ENCODE measurements at places on chromosomes 1 and 21.

DNA sequence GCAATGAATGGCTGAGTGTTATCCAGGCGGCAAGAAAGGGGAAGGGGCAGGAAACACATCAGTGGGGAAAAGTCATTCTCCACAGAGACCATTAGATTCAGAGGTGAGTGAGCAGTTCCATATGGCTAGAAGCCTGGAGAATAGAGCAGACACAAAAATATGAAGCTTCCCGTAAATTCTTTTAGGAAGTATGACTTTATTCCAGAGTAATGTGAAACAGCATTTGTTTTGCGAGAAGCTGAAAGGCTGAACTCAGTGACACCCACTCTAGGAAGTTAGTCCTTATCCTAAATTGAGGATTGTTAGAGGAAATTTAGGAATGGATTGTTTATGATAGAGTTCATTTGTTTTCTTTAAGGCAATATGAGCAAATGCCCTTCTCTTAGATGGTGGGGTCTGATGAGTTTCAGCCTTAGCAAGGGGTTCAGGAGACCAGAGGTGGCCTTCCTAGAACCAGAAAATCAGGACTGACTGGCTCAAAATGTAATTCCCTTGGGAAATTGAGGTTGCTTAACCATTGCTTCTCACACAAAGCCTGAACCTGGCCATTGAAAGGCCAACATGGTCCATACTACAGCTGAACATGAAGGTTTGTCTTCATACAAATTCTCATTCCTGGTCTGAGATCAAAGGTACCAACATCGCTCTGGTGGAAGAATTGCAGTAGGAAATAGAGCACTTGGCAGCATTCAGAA, 167.5 kb downstream of the TPR start:
- DNase-seq = peak; percentile 68

DNA sequence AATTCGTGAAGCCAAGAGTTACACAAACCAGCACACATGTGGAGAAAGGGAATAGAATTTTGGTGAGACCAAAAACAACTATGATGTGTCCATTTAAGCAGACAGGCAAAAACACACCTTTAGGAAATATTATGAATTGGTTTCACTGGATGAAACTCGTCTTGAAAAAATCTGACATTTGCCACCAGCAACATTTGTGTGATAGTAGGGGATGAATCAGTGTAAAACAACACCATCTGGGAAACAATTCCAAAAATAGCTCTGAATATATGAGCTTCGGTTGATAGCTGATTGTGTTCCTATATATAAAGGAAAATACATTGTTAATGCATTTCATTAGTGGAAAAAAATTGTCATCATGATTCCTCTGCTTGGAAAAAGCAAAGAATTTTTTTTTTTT, 327.8 kb downstream of the PAPPA2 start:
- peak; percentile 5 for DNase-seq

DNA sequence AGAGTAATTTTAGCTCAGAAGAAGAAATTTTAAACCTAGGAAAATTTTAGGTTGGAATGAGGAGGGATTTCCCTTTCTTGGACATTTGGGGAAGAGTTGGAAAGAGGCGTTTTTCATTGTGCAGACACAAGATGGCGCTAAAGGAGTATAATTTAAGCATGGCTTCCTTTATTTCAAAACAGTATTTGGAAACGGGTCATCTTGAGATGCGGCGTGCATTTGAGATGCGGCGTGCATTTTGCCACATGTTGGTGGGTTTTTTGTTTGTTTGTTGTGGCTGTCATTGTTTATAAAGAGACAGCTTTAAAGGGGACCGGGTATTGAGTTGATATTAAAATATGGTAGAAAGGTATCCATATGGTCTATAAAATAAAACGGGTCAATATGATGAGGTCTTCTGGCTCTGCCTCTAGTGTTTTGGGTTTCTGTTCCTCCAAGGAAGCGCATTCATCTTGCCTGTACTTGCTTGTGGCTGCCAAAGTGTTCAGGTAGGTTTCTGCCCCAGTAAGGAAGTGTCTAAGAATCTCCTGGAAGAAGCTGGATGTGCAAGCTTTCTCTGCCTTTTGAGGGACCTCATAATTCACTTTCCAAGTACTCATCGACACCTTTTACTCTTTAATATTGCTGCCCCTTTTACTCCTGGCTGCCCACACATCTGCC, 210.3 kb downstream of the SLC35F3 start:
- DNase-seq = peak; percentile 68

DNA sequence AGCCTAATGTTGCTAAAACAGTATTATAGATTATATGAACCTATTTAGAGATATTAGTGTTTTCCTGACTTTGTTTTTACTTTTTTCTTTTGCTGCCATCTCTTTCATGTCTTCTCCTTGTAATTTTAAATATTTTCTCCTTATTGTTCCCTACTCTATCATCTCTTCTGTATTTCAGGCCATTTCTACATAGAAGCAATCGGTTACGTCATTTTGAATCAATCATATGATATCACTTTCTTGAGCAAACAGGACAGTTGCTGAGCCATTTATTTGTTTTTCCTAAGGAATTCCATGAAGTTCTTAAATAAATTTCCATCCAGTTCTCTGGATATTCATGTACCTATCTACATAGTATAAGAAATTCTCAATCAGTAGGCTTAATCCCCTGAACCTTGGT, 287.2 kb downstream of the NUF2 start:
- no peak for DNase-seq

GRCh38 chr1:180163041-180163440, 8.4 kb downstream of the QSOX1 start:
- no peak for DNase-seq

DNA sequence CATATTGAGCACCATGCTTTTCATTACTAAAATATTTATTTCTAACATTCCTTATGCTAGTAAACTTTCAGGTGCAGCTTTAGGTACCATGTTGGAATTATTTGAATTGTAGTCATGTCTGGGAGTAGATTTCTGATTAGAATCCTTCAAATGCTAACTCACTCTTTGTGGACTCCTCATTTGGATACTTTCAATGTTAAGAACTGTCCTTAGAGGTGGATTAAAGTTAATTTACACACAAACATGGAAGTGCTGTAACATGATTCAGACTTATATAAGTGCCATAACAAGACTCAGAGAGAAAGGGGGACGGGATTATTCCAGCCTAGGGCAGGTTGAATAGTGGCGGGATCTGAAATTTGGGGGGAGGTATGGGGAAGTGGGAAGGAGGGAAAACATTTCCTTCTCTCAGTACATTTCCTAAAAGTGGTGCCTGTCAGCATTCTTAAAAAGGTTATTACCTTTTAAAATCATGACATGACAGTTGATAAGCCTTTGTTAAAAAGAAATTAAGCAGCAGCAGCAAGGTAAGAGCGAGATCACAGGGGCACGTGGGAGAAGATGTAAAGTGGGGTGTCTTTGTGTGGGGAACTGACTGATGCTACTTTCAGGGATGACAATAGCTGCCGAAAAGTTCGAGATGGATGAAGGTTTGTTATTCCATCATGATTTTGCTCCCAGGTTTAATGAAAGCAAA, 44.4 kb downstream of the HHAT start:
- DNase-seq = no peak

DNA sequence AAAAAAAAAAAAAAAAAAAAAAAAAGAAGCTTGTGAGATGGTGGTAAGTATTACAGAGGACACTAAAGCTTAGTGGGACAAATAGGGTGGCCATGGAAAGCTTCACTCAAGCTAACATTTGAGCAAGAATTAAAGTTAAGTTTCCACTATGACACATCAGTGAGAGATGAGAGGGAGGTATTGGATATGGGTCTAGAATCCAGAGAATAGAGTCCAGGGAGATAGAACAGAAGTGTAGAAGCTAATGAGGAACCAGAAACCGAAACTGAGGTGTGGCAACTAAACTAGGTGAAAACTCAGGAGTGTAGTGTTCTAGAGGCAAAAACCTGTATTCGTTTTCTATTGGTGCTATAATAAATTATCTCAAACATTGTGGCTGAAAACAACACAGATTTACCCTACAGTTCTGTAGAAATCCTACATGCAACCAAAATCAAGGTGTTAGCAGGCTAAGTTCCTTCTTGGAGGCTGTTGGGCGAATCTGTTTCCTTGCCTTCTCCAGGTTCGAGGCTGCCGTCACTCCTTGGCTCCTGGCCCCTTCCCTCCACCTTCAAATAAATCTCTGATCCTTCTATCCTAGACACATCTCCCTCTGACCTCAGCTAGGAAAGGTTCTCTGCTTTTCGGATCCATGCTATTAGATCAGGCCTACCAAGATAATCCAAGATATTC, 36.2 kb downstream of the PTP4A2 start:
- DNase-seq = no peak

DNA sequence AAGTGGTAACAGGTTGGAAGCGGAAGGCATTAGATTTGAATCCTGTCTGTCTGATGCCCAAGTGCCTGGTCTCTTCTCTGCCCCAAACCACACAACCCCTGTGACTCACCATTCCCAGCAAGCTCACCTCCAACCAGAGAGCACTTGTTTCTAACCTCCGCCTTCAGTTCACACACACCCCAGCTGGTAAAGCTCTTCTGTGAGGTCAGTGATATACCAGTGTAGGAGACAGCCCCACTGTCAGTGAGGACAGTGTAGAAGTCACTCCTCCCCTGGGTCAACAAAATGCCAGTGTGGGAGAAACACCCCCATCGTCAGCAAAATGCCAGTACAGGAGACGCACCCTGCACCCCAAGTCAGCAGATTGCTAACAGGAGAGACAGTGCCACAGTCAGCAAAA, 2.6 kb downstream of the RIMS3 start:
- peak; percentile 10 for DNase-seq

DNA sequence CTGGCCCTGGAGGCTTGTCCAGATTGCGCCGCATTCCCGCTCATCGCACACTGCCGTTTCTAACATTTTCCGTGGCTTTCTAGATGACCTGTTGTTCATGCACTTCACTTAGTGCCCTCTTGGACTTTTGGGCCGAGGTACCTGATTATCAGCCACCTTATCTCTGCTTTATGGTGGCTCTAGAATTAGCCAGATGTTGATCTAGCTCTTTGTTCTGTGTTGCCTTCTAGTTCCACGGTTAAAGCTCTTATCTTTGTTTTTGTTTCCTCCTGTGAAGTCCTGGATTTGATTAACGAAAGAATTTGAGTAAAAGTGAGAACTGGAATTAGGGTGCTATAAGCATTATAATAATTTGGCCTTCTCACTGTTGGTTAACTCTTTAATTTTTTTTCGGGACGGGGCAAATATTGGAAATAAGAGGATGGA, 945 bp downstream of the RNPEP start:
- DNase-seq = no peak

DNA sequence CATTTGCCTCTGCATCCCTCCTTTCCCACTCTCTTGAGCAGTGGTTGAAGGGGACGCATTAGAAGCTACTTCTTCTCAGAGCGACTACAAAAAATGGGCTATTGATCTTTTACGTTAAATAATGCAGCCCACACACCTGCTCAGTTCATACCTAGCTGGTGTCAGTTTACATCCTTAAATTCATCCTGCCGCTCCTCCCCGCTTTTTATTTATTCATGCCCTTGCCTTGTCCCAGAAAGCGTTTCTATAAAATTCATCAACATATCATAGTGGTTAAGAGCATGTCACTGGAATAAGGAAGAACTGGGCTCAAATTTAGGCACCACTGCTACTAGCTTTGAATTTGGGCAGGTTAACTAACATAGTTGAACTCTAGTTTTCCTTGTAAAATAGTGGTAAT, 66.0 kb upstream of the TINAGL1 start:
- DNase-seq = no peak

GRCh38 chr1:55287723-55288122, 72.6 kb upstream of the USP24 start:
- DNase-seq = no peak

DNA sequence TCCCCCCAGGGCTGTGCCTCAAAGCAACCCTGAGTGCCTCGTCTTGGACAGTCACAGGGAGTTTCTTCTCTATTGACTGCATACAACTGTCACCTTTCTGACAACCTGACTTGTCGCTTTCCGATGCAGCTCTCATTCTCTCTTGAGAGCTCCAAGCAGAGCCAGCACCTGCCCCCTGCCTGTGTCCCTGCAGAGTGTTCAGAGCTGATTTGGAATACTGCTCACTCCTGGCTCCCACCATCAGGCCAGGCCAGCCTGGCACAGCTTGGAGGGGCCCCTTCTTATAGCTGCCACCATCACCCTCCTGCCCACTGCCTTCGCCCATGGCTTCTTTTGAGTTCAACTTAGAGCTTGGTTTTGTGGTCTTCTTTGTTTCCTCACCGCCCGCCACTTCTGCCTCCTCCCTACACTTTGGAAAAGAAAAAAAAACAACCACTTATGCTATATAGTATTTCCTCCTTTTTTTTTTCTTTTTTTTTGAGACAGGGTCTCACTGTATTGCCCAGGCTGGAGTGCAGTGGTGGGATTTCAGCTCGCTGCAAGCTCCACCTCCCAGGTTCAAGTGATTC, 12.3 kb downstream of the NCF2 start:
- DNase-seq = no peak

DNA sequence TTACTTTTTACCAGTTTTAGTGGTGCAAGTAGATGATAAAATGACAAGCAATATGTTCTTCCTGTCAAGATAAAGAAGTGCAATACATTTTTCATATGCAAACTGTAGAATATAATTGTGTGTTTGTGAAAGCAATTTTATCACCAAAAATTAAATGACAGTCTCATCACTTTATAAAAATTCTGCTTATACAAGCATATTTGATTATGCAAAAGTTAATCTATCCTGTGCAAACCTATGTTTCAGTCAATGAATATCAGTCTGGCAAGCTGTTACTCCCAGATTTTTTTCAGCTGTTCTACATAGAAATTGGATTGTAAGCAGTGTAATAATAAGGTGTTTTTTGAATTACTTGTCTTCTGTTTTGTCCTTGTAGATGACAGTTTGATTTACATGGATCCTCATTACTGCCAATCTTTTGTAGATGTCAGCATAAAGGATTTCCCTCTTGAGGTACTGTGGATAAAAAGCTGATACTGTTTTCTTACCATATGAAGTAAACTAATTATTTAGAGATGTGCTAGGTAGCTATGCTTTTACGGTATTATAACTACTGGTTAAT, 50.5 kb downstream of the ATG4C start:
- DNase-seq = no peak

GRCh38 chr1:87106144-87106543, 191.7 kb downstream of the HS2ST1 start:
- no peak for DNase-seq

DNA sequence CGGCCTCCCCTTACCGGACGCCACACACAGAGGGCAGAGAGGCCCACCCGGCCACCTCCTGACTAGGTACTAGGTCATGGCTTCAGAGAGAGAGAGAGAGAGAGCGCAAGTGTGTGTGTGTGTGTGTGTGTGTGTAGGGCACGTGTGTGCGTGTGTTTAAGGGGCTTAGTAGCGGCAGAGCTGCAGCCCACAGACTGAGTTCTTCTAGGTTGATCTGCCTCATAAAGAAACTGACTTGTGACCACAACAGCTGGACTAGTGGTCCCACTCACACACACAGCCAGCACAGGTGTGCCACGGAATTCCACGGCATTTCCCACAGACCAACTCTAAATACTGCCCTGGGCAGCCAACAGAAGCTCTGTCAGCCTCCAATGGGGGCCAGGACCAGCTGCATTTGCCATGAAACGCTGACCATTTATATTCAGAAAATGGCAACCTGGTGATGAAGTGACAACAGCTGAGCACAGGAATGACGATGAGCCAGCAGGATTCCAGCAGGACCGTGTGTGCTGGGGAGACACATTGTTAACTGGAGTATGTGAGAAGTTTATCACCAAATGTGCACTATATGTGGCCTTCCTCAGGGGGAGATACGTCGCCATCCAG, 38.8 kb upstream of the GPR153 start:
- DNase-seq = no peak

All from EH (cell line).